ENCODE measurements at places on chromosomes 1 and 21. TPM values are rescaled to one million over a fixed set of nuclear protein-coding genes. Genes with fewer than 3 reads are reported as not detected.

Gene NBPF10
- 1.3 TPM for total RNA-seq

Gene SHE
- total RNA-seq = not detected

Gene LCE1B
- not detected for total RNA-seq

Gene CRP
- total RNA-seq = not detected

Gene MYOC
- total RNA-seq = not detected

Gene OR10K1
- not detected for total RNA-seq

DNA sequence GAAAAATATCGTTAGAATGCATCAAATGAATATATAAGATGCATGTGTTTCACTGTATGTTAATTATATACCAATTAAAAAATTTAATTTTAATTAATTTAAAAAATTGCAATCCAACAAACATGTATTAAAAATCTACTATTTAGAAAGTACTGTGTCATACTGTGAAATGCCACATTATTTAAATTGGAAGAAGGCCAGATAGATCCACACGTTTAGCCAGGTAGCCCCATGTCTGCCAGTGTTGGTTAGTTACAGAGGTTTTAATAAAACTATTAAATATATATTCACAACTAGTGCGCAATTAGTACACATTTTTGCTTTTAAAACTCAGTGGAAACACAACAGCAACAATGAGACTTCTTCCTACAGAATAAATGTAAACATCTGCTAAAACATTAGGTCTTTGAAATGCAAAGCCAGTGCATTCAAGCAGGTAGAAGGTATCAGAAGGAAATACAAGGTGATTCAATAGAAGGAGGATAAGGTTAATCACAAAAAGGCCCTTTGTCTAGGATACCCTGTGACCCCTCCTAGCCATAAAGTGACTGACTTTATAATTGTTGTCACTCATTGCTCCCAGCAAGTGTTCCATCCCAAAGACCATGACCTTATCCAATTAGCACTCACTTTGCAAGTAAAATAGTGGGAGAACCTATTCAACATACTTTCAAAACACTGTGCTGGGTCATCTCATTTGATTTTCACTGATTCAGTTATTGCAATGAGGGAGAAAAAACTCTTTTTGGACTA lies 211.5 kb downstream of the TTLL7 start:
- DNase-seq = no peak

DNA sequence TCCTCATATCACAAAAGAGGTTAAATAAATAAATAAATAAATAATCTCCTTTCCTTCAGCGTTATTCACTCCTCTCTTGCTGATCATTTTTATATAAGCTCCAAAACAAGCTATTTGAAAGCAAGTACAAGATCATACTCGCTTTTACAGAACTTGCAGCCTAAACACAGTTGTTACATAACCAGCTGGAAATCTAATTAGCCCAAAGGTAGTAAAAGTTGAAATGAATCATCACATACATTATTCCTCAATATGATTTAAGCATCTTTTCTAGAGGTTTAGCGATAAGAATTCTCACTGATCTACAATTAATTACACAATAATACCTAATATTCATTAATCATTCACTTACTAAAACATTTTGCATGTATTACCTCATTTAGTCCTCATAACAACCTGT lies 160.2 kb downstream of the COP1 start:
- no peak for DNase-seq

DNA sequence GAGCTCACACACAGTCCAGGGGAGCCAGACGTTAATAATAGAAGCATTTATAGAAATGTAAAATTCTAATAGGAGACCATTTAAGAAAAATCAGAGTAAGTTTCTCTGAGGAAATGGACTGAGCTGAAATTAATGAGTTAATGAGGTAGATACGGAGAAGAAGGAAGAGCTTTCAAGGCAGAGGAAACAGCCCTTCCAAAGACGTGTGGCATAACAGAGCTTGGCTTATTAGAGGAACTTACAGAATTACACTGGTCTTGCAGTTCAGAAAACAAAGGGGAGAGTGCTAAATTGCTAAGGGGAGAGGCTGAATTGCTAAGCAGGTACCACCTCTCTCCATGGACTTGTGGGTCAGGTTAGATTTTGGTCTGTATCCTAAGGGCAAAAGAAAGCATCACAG lies 8.2 kb upstream of the PIGK start:
- DNase-seq = no peak

DNA sequence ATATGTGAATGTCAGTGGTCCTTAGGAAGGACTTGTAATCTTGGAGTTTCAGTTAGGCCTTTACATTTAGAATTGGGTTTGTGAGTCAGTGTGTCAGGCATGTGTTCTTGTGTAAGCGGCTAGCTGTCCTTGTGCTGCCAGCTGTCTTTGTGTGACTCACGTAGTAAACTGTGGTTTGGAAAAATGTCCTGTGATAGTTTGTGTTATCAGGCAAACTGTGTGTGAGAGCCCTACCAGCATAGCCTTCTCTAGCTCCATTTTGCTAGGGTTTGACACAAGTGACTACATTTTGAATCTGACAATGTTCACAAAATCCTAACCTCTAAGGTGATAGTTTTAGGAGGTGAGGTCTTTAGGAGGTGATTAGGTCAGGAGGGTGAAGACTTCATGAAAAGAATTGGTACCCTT lies 6.9 kb upstream of the SLC35D1 start:
- peak; percentile 99 for DNase-seq

GRCh38 chr1:67833602-67833940 lies 304 bp upstream of the GNG12 start:
- peak; percentile 39 for DNase-seq

DNA sequence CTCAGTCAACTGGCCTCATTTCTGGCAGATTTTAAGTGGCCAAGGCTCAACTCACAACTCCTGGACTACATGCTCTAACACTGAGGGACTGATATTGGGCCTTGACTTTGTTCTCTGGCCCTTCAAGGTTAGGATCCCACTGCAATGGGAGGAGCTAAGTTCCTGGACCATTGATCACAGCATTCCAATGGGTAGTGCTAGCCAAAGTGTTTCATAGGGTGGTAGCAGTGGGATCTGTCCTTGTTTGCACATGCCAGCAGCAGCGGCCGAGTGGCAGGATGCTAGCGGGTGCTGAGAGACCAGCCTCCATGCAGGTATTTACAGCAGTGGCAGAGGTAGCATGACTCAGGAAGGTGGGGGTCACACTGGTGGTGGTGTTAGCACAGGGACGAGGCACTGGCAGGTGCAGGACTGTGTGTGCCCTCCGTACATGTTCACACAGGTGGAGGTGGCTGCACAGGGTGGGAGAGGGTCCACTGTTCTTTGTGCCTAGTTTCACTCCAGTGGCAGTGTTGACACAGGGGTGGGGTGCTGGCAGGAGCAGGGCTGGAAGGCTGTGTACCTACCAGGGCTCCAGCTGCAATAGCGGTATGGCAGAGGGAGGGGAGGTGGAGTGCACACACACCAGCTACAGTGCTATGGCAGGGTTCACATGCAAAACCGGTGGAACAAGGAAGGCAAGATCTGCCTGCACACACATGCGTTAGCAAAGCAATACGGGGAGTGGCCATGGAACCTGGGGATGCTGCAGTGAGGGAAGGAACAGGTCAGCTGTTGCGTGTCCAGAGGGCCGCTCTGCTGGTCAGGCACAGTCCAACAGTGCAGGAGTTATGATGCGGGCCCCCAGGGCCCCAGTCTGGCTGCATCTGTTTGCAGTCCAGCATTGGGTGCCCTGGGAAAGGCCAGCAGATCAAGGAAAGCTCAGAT lies 51.7 kb downstream of the COL24A1 start:
- DNase-seq = no peak

- DNase-seq = no peak
Observed at GRCh38 chr1:185824106-185824505, 89.9 kb downstream of the HMCN1 start.

- no peak for DNase-seq
Observed at GRCh38 chr21:34198231-34199120, 125.1 kb downstream of the MRPS6 start.

DNA sequence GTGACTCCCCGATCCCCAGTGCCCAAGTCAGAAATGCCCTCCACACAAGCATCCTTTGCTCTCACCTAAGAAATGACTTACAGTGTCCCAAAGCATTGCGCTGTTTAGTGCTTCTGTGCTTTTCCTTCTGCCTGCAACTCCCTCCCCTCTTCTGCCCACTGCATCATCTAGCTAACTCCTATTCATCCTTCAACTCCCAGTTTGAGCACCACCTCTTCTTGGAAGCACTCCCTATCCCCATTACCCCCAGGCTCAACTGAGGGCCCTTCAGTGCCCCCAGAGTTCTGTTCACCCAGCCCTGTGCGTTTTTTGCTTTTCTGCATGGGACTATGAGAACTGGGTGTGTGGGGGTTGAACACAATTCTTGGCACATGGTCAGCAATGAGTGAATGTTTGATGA lies 10.0 kb downstream of the KCNQ4 start:
- DNase-seq = no peak

DNA sequence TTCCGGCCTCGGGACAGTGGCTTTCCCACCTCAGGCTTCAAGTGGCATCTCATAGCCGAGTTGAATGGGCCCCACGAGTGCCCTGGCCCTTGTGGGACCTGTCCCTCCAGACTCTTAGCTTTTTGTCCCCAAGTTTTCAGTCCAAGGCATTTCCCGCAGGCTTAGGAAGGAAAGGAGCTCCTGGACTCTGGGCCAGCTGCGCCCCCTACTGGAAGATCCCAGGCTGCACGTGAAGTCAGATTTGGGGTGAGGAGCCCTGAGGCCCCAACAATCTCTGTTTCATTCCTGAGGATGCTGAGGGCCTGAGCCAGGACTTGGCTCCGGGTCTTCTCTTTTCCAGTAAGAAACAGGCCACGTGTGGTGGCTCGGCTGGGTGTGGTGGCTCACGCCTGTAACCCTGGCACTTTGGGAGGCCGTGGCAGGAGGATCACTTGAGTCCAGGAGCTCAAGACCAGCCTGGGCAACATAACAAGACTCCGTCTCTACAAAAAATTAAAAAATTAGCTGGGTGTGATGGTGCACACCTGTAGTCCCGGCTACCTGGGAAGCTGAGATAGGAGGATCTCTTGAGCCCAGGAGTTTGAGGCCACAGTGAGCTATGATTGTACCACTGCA lies 67.4 kb downstream of the ARHGEF10L start:
- peak; percentile 71 for DNase-seq

Data from fibroblast of villous mesenchyme (primary cell).